H1 (cell line): ENCODE measurements at places on chromosomes 12 and 14. TPM values are rescaled to one million over a fixed set of nuclear protein-coding genes. Genes with fewer than 3 reads are reported as not detected.

Gene USP44
- polyA plus RNA-seq, result 88.6 and 129 TPM in 2 replicates

Gene SPTB
- 0.30 and 0.60 TPM in 2 replicates for polyA plus RNA-seq

Gene VWF
- polyA plus RNA-seq, result 0.39 and 0.67 TPM in 2 replicates

Gene ADAM21
- polyA plus RNA-seq, result 0.03 and 0.09 TPM in 2 replicates

Gene KCNK13
- polyA plus RNA-seq, result 0.39 and 0.46 TPM in 2 replicates

Gene TRHDE
- polyA plus RNA-seq, result 1.0 and 1.3 TPM in 2 replicates

Gene RAPGEF3
- polyA plus RNA-seq, result 5.0 and 5.2 TPM in 2 replicates

Gene ACAD10
- 17.3 and 26.3 TPM in 2 replicates for polyA plus RNA-seq

Gene NANOG
- polyA plus RNA-seq, result 31.1 and 53.7 TPM in 2 replicates

Gene BAZ2A
- 52.0 and 70.9 TPM in 2 replicates for polyA plus RNA-seq

Gene HOXC12
- not detected in 2 replicates for polyA plus RNA-seq

Gene TAS2R10
- polyA plus RNA-seq, result 0.08 and 0.14 TPM in 2 replicates

Gene TAS2R30
- polyA plus RNA-seq, result 0.16 and 0.33 TPM in 2 replicates

Gene ST8SIA1
- polyA plus RNA-seq, result 1.6 and 1.9 TPM in 2 replicates

Gene NEK9
- polyA plus RNA-seq, result 16.0 and 28.0 TPM in 2 replicates

Gene PZP
- 0.05 and 0.08 TPM in 2 replicates for polyA plus RNA-seq

Gene SYNDIG1L
- 2.5 and 3.2 TPM in 2 replicates for polyA plus RNA-seq

Gene SLC25A47
- polyA plus RNA-seq, result not detected in 2 replicates

Gene ZCRB1
- 12.9 and 22.0 TPM in 2 replicates for polyA plus RNA-seq

Gene MAP4K5
- polyA plus RNA-seq, result 7.6 and 9.2 TPM in 2 replicates

Gene TSPAN11
- 7.3 and 8.2 TPM in 2 replicates for polyA plus RNA-seq

Gene REC8
- 9.8 and 19.1 TPM in 2 replicates for polyA plus RNA-seq

Gene LYZ
- not detected in 2 replicates for polyA plus RNA-seq

Gene GLS2
- 20.1 and 22.5 TPM in 2 replicates for polyA plus RNA-seq

Gene LBHD2
- polyA plus RNA-seq, result 0.16 TPM in 1 of 2 replicates, not detected in the other

Gene REM2
- 0.78 and 1.00 TPM in 2 replicates for polyA plus RNA-seq

Gene TMEM121
- polyA plus RNA-seq, result 1.9 and 2.4 TPM in 2 replicates

Gene RAN
- 1,559 and 2,203 TPM in 2 replicates for polyA plus RNA-seq

Gene FOXN4
- polyA plus RNA-seq, result 0.29 and 0.78 TPM in 2 replicates

Gene CLEC2D
- 2.7 and 4.2 TPM in 2 replicates for polyA plus RNA-seq

Gene MGAT4C
- 0.64 and 1.6 TPM in 2 replicates for polyA plus RNA-seq

Gene MYRFL
- polyA plus RNA-seq, result 0.72 and 1.1 TPM in 2 replicates

Gene BEGAIN
- 2.9 and 3.7 TPM in 2 replicates for polyA plus RNA-seq

Gene TRPV4
- polyA plus RNA-seq, result 6.2 and 6.4 TPM in 2 replicates

Gene FLVCR2
- 6.3 and 8.2 TPM in 2 replicates for polyA plus RNA-seq

Gene ITGA7
- 57.6 and 81.5 TPM in 2 replicates for polyA plus RNA-seq

Gene NELL2
- 40.7 and 56.8 TPM in 2 replicates for polyA plus RNA-seq

Gene PLEKHH1
- 28.3 and 33.0 TPM in 2 replicates for polyA plus RNA-seq

Gene LRIG3
- polyA plus RNA-seq, result 4.4 and 6.5 TPM in 2 replicates

Gene OTOGL
- polyA plus RNA-seq, result 0.11 and 0.12 TPM in 2 replicates

Gene KRT81
- polyA plus RNA-seq, result not detected in 2 replicates

Gene IFNG-AS1
- polyA plus RNA-seq, result not detected in 2 replicates

Gene HCAR1
- 0.02 TPM in 1 of 2 replicates, not detected in the other for polyA plus RNA-seq

Gene CCND2
- 35.7 and 41.7 TPM in 2 replicates for polyA plus RNA-seq

Gene SERPINA1
- 0.06 and 0.08 TPM in 2 replicates for polyA plus RNA-seq

Gene LRRC43
- 0.39 and 0.44 TPM in 2 replicates for polyA plus RNA-seq

Gene RFLNA
- 6.6 and 9.3 TPM in 2 replicates for polyA plus RNA-seq

Gene NEUROD4
- not detected in 2 replicates for polyA plus RNA-seq

Gene HHIPL1
- polyA plus RNA-seq, result 1.5 and 2.1 TPM in 2 replicates

Gene TDRD9
- not detected in 2 replicates for polyA plus RNA-seq

Gene OAS2
- polyA plus RNA-seq, result 0.06 TPM in 1 of 2 replicates, not detected in the other

Gene C3AR1
- not detected in 2 replicates for polyA plus RNA-seq

Gene STYK1
- 0.38 and 0.61 TPM in 2 replicates for polyA plus RNA-seq

Gene BDKRB1
- polyA plus RNA-seq, result 0.17 and 0.27 TPM in 2 replicates

Gene PKP2
- 9.6 and 13.0 TPM in 2 replicates for polyA plus RNA-seq

Gene GUCY2C
- polyA plus RNA-seq, result 1.1 and 1.9 TPM in 2 replicates
